Activated naive CD4-positive, alpha-beta T cell treated with anti-CD3 and anti-CD28 coated beads for 36 hours (primary cell): ENCODE measurements at places on chromosomes 13 and 19.

GRCh38 chr19:29526730-29527499 is 1.1 kb downstream of the VSTM2B start:
- DNase-seq: peak; percentile 43

- no peak for DNase-seq
Measured at GRCh38 chr19:28710278-28710677, 502.7 kb downstream of the UQCRFS1 start.

- peak; percentile 77 for DNase-seq
Measured at GRCh38 chr13:24683838-24684599, 3.8 kb downstream of the ATP12A start.

DNA sequence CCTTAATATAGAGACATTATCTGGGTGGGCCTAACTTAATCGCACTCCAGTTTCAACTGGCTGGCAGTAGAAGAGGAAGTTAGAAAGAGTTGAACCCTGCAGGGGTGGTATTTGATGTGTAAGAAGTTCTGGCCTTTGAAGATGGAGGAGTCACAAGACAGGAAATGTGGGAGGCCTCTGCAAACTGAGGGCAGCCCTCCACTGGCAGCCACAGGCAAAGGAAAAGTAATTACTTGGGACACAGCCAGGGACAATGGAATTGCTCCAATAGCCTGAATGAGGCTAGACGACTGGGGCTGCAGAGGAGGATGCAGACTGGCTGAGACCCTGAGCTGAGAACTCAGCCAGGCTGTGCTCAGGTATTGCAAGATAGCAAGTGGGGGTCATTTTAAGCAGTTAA is 703.3 kb upstream of the ARGLU1 start:
- DNase-seq: no peak

GRCh38 chr13:27408074-27408473 is 16.3 kb upstream of the GTF3A start:
- no peak for DNase-seq

DNA sequence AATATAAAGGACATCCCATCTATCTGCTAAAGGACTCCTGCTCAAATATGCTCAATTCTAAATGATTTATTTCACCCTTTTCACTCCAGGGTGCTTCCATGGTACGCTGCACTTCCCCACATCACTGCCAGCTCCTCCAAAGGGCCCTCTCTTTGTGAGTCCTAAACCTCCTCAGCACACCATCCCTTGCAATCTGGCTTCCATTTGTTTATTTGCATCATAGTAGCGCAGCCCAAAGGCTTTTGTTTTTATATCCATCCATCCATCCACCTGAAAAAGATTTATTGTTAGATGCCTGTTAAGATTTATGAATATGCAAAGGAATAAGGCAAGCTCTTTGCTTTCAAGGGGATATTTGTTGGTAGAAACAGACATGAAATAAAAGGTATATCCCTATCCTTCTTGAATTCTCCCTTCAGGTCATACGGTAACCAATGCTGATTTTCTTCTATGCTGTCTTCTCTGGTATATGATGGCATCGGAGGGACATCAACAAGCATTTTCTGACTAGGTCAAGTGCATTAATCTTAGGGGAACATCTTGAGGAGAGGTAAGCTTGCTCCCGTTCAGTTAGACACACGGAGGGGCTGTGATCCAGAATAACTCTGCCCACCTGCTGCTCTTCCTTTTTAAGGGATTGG is 397.6 kb downstream of the LIG4 start:
- no peak for DNase-seq

GRCh38 chr19:14182476-14182875 is 23.5 kb downstream of the ADGRL1 start:
- DNase-seq: no peak

DNA sequence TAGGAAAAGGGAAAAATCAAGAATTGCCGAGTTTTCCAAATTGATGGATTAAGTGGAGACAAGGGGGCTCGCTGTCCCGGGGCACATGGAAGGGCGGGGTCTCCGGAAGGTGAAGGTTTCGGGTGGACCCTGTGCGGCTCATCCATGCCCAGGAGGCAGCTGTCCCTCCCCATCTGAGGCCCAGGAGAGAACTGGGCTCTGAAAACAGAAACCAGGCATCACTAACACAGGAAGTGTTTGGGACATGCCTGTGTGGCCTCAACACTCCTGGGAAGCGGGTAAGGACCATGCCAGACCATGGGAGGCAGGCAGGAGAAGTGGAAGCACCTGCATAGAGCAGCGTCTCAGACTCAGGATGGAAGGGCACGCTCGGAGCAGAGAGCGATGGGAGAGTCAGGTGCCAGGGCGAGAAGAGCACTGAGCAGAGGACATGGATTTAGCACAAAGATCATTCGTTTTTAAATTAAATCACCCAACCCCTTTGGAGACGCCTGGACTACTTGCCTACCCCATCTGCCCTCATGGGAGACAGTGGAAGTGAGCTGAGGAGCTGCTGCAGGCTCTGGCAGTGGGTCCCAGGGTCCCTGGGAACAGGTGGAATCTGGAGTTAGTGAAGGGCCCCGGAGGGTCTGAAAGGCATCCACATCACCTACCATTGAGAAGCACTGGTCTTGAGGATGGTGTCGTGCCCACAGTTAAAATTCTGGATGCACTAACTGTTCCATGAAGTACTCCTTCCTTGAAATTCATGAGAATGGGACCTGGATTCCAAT is 183.2 kb upstream of the SOX1 start:
- DNase-seq: no peak

- no peak for DNase-seq
Measured at GRCh38 chr13:73683746-73684145, 450.5 kb downstream of the KLF12 start.

- DNase-seq: no peak
Measured at GRCh38 chr13:98765996-98766519, 13.6 kb upstream of the SLC15A1 start.

DNA sequence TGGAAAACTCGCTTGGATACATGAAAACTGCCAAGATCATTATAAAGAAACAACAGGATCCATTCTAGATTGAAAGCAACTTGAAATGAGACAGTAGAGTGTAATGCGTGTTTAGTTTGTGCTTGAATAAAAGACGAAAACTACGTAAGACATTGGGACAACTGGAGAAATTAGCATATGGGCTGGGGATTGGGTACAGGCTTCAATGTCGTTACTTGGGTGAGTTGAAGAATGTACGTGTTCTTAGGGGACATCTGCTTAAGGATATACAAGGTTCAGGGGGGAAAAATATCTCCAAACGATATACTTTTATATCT is 471 bp upstream of the ERVK3-1 start:
- no peak for DNase-seq

GRCh38 chr13:29428310-29429181 is 166.9 kb downstream of the SLC7A1 start:
- DNase-seq: no peak

GRCh38 chr13:111552891-111553655 is 232.6 kb downstream of the TEX29 start:
- DNase-seq: no peak

GRCh38 chr13:111282997-111283396 is 37.4 kb upstream of the TEX29 start:
- no peak for DNase-seq

- no peak for DNase-seq
Measured at GRCh38 chr13:74442751-74443150, 308.5 kb upstream of the KLF12 start.

DNA sequence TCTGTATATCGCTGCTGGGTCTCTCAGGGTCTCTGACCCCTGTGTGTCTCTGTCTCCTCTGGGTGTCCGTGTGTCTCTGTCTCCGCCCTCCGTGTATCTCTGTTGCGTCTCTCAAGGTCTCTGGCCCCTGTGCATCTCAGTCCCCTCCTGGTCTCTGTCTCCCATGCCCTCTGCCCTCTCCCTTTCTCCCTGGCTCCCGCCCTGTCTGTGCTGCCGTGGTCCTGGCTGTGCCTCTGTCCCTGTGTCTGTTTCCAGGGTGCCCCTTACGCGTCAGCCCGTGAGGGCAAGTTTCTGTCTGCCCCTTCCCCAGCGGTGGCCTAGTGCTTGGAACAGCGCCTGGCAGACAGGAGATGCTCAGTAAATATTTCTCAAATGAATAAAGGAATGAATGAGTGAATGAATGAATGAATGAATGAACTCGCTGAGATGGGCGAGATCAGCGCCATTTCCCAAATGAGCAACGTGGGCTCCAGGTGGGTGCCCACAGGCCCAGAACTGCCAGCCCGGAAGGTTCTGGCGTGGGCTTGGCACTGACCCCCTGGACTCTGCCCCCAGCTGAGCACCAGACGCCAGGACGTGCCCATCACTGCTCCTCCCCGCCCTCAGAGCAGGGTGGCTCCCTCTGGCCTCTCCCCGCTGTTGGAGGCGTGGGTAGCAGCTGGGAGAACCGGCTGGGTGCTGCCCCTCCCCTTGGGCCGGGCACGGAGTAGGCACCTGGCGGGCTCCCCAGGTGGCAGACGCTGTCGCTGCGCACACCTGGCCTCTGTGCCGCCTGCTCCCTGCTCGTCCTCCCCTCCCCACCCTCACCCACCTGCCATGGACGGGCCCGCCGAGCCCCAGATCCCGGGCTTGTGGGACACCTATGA is at the start of gene SULT2B1:
SULT2B1 (plus strand) TSS at position 736 of the 866 bp plus-strand sequence; CDS start at position 817, 81 bp downstream.
- no peak for DNase-seq
